T-helper 2 cell (primary cell): ENCODE measurements at places on chromosomes 3 and 15.

GRCh38 chr3:28250999-28251398, 9.6 kb downstream of the CMC1 start:
- no peak for DNase-seq

- no peak for DNase-seq
Observed at GRCh38 chr3:183825456-183826161, at the start of gene MAP6D1. Gene MAP6D1 (minus strand): TSS chr3:183825577. CDS start chr3:183825547, 30 bp downstream.

- no peak for DNase-seq
Observed at GRCh38 chr15:97947465-97948260, 12.8 kb upstream of the ARRDC4 start.

- no peak for DNase-seq
Observed at GRCh38 chr15:74424901-74425528, 8.7 kb downstream of the SEMA7A start.

- DNase-seq = no peak
Observed at GRCh38 chr15:50050986-50051743, 67.9 kb downstream of the ATP8B4 start.

GRCh38 chr15:70341566-70341965, 243.8 kb upstream of the TLE3 start:
- DNase-seq = no peak

GRCh38 chr15:98514034-98514622, 134.2 kb upstream of the IGF1R start:
- DNase-seq = no peak

DNA sequence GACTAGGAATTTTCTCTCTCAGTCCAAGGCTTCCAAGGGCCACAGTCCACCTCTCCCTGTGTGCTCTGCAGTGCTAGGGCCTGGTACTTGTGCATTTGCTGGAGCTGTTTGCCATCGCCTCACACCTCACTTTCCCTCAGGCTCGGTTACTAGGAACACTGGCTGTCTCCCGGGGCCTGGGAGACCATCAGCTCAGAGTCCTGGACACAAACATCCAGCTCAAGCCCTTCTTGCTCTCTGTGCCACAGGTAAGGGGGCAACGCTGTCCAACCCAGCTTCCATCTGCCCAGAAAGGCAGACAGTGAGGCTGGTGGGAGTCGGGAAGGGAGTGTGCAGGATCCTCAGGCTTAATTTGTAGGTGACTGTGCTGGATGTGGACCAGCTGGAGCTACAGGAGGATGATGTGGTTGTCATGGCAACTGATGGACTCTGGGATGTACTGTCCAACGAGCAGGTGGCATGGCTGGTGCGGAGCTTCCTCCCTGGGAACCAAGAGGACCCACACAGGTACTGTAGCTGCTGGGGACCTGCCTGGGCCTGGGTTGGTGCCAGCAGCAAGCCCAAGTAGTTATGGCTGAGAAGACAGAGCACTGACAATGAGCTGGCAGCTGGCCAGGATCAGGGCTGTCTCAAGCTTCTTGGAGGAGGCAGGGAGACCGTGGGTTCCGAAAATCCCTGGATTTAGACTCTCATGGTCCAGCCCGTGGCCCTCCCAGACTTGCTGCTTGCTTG, 3.4 kb downstream of the PPM1M start:
- DNase-seq = no peak

- DNase-seq = no peak
Observed at GRCh38 chr3:17195856-17196604, 311.3 kb downstream of the PLCL2 start.

DNA sequence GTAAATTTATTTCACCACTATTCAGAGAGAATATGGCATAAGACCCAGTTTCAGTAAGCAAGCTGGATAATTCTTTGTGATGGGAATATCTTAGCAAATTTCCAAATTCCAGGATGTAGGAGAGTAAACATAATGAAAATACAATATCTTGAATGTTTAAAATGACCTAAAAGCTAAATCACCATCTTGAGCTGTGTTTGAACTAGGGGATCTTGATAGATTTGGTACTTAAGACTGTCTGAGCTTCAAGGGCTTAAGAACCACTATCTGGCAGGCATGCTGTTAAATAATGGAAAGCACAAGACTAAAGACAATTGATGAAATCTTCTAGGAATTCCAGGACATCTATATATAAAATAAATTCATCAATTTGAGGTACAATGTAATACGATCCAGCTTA, 217.7 kb downstream of the ATP8B4 start:
- no peak for DNase-seq

GRCh38 chr3:139312959-139313358, 30.9 kb upstream of the MRPS22 start:
- no peak for DNase-seq

- DNase-seq = peak; percentile 30
Observed at GRCh38 chr3:111895071-111895470, 36.0 kb downstream of the PHLDB2 start.

GRCh38 chr3:159732172-159733111, 256.2 kb upstream of the IL12A start:
- no peak for DNase-seq

DNA sequence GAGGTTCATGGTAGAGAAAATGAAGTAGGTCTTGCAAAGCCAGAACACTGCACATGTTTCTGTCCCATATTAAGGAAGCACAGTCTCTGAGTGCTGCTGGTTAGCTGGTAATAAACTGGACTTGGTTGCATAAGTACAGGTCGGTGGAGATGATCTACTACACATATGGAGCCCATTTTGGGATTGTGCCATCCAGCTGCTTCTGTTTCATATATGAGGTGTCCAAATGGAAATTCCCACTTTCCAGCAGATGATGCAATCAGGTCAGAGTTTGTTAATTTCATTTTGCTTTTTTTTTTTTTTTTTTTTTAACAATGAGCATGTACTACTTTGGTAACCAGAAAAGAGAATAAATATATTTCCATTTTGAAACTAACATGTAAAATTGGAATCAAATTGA, 122.6 kb downstream of the SATB1 start:
- DNase-seq = no peak

DNA sequence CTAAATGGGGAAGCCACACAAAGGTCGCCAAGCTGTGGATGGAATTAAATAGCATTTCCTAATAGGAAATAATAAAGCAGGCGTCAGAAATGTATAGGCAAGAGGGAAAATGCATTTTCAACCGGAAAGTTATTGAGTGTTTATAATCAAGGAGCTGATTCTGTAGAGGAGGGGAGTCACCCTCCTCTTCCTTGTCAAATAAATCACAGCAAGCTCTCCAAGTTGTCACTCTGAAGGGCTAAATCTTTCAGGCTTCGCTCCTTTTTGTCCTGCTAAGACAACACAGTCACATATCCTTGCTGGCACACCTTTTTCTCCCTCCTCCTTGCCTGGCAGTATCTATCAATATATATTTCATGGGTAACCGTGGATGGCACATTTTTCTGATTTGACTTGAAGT, 338.4 kb downstream of the SATB1 start:
- DNase-seq = no peak

DNA sequence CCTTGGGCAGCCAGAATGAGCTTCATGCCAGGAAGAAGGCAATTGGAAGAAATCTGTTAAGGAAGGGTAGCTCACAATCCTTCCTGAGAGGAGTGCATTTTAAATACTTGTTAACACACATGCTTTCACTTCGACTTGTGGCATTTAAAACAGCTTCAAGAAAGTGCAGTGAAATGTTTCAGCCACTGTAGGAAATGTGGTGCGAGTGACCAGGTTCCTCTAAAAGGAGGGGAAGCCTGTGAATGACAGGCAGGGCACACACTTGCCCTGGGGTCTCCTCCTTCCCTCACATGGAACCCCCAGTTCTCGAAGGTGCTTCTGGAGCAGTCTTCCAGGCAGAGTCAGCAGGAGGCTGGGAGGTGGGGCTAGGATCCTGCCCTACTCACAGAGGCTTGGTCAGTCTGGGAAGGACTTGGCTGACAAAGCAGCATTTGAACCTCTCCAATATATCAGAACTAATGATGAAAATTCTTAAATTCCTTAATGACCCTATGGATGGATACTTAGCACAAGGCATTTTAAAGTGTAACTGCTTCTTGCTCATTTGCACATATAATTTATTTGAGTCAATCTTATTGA, 358.6 kb downstream of the CHST2 start:
- DNase-seq = no peak

- no peak for DNase-seq
Observed at GRCh38 chr3:172132159-172132586, 92.8 kb downstream of the FNDC3B start.
